ENCODE measurements at places on chromosomes 7 and 10.

- DNase-seq = no peak
Observed at GRCh38 chr7:108099713-108100112, 30.4 kb downstream of the LAMB4 start.

- DNase-seq = no peak
Observed at GRCh38 chr7:93176992-93177580, 28.9 kb upstream of the SAMD9L start.

GRCh38 chr10:93054486-93054885 lies 6.1 kb upstream of the CYP26C1 start:
- no peak for DNase-seq

DNA sequence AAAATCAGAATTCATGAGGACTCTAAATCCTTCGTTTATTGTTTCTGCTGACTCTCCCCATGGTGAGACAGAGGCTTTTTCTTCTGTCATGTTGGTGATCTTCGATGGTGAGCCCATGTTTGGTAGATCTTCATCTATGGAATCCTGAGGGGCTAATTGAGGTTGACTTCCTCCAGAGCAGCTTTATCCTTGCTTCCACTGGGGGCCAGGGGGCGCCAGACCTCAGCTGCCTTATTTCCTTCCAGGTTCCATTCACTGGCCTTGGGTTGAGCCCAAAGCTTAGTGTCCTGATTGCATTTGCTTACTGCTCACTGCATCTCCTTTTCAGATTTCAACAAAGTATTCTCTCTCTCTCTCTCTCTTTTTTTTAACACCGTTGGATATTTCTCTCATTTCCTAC lies 80.7 kb downstream of the GCC1 start:
- DNase-seq = peak; percentile 30

- DNase-seq = no peak
Observed at GRCh38 chr7:114218283-114218682, 196.3 kb upstream of the FOXP2 start.

DNA sequence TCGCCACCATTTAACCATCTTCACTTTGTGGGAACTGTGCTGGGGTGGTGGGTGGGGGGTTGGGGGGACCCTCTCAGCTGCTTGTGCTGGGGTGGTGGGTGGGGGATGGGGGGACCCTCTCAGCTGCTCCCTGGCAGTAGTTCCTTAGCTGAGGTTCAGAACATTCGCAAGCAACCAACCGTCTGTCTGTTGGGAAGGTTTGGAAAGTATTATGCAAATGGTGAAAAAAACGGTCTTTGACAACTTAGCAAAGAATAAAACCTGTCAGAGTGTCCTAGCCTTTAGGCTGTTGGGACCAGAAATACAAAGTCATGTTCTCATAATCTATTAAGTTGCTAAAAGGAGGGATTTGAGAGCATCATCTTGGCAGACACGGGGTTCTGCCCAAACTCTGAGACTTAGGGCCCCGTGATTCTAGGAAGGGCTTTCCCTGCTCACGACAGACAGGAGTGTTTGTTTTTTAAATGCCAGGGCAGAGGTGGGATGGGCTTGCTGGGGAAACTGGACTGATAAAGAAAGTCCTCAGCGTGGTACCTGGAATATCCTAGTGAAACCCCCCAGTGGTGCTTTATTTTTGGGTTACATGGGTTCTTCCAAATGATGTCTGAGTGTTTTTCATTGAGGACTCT lies 14.1 kb upstream of the SRGN start:
- no peak for DNase-seq

GRCh38 chr10:113425541-113425951 lies 127.3 kb upstream of the HABP2 start:
- no peak for DNase-seq
